ENCODE measurements at places on chromosomes 2 and 18.

- DNase-seq = no peak
These were observed 171.9 kb downstream of the HRH4 start for GRCh38 chr18:24632158-24632988.

GRCh38 chr2:10780491-10780820 lies 32.1 kb downstream of the PDIA6 start:
- DNase-seq = no peak

DNA sequence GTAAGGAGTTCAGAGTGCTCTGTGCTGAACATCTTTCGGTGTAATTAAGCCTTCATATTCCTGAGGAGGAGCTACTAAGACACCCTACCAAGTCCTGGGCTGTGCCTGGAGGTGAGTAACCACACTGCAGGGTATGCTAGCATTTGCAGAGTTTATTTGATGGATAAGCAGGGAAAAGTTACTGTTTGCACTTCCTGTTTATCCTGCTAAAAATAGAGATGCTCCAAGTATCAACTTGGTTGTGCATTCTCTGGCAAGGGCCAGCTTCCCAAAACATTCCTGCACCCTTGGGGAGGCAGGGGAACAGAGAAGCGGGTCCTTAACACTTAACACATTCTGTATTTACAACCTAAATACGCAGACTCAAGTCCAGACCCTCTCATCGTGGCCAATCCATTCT lies 49.8 kb downstream of the PARD6G start:
- DNase-seq = no peak

DNA sequence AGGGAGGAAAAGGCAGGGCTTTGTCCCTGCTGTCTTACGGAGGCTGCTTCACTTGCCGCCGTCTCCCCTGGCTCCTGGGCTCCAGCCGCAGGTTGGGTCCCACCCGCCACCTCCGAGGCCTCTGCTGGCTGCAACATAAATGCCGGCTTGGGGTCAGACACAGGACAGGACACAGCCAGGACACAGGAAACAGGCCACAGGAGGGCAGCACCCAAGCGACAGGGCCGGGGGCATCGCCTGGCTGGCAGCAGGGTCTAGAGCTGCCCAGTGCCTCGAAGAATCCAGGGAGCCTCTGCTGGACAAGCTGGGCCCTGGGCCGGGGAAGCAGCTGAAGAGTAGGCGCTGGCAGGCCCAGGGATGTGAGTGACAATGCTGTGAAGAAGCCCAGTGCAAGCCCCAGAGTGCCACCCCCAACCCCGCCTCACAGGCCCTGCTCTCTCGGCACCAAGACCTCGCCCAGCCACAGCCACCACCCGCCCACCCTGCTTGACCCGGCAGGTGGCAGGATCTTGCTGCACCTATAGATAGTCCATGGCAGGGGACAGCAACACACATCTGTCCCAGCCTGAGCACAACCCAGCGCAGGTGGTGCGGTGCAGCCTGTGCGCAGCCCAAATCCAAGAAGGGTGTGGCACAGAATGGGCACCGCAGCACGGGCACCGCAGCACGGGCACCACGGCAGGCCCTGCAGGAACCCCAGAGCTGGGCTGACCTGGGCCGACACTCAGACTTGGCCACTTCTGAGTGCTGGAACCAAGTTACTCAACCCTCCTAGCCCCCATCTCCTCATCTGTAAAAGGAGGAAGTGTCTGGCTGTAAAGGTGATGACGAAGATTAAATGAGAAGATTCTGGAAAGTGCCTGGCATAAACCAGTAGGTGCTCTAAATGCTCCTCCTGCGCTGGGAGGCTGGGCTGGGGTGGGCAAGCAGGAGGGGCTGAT lies 55.6 kb downstream of the BIN1 start:
- no peak for DNase-seq

- DNase-seq = no peak
These were observed 46.5 kb downstream of the RALBP1 start for GRCh38 chr18:9521770-9522169.

- no peak for DNase-seq
These were observed 1.2 kb upstream of the SRBD1 start for GRCh38 chr2:45612285-45612684.

DNA sequence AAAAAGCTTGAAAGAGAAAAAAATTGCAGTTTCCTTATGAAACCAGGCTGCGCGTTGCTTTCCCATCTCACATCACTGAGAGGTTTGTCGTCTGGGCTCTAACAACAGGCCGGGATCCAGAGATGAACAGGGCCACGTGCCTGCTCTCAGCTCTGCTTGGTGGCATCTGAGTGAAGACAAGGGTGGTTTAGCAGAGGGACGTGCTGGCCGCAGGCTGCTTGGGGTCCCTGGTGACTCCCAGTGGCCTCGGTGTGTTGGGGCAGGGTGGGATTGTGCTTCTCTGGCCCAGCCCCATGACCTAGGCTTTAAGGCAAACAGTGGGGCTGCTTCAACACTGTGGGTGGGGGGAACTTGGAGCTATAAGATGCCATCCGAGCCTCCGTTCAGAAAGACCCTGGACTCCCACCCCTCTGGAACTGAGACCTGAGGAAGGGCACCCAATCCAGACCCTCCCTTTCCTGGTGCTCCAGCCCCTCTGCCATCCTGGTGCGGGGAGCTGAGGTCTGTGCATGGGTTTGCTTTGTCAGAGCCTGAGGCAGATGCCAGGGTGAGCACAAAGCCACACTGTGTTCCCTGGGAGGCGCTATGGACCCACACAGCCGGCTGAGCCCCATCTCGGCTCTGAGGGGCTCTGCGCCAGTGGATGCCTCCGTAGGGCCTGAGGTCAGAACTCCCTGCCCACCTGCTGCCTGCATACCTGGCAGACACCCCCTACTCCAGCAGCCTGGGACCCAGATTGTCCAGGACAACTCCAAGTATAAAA lies 18.4 kb upstream of the HPCAL1 start:
- DNase-seq = no peak

DNA sequence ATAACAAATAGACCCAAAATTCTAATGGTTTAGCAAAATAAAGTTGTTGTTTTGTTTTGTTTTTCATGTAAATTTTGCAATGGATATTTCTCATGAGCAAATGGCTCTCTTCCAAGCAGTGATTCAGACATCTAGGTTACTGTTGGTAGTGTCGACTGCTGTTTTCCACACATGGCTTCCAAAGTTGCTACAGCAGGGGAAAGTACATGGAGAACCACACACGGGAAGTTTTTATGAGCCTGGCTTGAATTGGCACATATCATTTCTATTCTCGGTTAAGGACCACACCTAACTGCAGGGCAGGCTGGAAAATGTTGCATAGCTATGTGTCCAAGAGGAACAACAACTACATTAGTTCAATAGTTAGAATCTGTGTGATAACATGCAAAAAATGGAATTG lies 262.1 kb downstream of the GALNT13 start:
- no peak for DNase-seq

GRCh38 chr18:24936691-24937090 lies 415.3 kb downstream of the ZNF521 start:
- DNase-seq = no peak

GRCh38 chr2:235658351-235659174 lies 164.7 kb downstream of the AGAP1 start:
- DNase-seq = no peak
